ENCODE measurements at places on chromosomes 6 and 20.

DNA sequence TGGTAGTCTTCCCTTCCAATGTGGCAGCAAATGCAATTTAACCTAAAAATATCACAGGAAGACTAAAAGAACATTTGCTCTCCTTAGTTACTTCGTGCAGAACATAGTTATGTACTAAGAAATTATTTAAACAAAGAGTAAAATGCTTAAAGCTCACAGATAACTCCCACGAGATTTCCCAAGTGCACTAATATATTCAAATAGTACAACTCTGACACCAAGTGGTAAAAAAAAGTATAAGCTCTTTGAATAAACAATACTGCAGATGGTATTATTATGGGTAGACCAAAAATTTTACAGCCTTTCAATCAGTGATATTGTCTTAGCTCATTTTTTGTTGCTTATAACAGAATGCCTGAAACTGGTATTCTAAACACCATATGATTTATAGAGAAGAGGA, 52.8 kb upstream of the FILIP1 start:
- DNase-seq = peak; percentile 9

DNA sequence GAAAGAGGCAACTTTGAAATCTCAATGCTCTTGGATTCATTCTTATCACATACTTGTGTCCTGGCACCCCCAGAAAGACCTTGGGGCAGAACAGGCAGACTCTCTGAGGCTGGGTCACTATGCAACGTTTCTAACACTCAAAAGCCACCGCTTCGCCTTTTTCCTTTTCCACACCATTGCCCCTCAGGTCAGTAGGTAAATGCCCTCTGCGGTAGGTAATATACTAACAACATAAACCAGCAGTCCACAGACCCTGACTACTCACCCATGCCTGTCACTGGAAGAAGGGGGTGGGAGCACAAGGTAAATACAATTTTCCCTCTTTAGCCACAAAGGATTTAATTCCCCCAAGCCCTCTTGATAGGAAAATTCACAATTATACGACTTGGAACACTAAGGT, 6.5 kb upstream of the SPTLC3 start:
- no peak for DNase-seq

DNA sequence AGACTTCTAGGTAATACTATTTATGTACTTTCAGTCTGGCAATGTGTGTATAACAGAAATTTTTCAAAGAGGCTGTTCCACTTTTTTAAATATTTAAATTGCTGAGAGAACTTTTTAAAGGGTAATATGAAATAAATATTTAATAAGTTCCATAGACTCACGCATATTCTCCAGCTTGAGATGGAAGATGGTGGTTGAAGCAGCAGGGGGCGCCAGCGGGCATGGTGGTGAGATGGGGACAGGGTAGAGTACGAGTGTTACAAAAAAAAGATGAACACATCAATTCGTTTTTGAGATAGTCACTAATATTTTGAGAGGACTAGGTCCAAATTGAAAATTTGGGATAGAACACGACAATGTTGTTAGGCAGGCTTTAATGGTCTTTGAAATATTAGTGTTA, 68.4 kb downstream of the RSPO3 start:
- DNase-seq = no peak

DNA sequence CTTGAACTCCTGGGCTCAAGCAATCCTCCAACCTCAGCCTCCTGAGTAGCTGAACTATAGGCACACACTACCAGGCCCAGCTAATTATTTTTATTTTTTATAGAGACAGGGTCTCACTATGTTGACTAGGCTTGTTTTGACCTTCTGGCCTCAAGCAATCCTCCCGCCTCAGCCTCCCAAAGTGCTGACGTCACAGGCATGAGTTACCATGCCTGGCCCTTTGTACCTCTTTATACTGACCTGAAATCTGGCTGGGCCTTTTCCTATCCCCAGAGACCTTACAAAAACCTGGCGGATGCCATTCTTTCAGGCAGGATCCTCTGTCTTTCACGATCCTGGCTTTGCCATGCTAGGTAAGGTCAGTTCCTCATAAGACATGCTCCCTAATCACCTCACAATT, 11.5 kb downstream of the WFDC3 start:
- no peak for DNase-seq

GRCh38 chr6:1415416-1416063, 26.2 kb downstream of the FOXF2 start:
- DNase-seq = no peak

GRCh38 chr20:9886227-9886626, 47.4 kb upstream of the PAK5 start:
- no peak for DNase-seq

DNA sequence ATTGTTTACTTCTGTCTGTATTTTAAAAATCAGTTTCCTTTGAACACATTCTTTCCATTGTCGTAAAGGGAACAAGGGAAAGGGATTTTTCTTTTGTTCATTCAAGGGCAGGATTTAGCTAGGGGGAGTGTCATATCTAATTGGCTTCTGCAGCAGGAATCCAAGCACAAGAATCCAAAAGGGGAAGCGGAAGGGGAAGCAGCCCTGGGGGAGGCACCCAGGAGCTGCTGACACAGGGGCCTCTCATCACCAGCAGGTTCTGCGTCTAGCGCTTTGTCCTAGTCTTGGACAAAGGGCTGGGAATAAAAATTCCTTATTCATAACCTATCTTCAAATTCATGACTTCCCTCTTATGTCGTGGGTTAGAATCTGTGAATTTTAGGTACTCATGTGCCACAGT, 13.7 kb downstream of the RIPK1 start:
- DNase-seq = no peak

DNA sequence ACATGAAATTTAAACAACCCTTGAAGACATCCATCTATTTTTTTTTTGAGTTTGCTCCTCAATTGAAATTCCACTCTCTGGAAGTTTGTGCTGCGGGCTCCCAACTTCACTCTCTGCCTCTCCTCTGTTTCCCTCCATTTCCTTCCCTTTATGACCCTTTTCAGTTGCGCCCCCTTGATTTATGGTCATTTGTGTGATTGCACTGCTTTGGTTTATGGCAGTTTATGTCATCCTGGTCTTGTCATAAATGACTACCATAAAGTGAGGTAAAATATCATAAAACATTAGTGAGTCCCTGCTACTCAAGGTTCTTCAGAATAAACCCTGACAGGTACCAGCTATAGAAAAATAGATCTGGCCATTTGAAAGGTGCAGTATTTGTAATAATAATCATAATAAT, 348.3 kb upstream of the ZFP64 start:
- DNase-seq = no peak

GRCh38 chr20:10812759-10813327, 139.0 kb upstream of the JAG1 start:
- DNase-seq = no peak

GRCh38 chr6:42355416-42355815, 96.3 kb downstream of the TRERF1 start:
- DNase-seq = no peak

DNA sequence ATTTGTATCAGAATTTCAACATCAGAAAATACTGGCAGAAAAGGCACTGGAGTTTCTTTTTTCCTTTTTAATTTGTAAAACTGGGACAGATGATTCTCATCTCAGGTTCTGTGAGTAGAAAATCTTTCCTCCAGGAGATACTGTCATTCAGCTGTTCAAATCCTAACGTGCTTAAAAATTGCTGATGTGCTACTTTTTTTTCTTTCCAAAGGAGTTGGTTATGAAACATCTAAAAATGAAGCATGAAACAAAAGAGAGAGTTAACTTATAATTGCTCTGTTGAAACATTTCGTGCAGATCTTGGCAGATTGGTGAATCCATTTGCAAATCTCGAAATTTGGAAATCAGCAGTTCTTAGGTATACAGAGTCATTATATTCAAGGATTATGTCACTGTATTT, 622.6 kb downstream of the RNF144B start:
- no peak for DNase-seq

DNA sequence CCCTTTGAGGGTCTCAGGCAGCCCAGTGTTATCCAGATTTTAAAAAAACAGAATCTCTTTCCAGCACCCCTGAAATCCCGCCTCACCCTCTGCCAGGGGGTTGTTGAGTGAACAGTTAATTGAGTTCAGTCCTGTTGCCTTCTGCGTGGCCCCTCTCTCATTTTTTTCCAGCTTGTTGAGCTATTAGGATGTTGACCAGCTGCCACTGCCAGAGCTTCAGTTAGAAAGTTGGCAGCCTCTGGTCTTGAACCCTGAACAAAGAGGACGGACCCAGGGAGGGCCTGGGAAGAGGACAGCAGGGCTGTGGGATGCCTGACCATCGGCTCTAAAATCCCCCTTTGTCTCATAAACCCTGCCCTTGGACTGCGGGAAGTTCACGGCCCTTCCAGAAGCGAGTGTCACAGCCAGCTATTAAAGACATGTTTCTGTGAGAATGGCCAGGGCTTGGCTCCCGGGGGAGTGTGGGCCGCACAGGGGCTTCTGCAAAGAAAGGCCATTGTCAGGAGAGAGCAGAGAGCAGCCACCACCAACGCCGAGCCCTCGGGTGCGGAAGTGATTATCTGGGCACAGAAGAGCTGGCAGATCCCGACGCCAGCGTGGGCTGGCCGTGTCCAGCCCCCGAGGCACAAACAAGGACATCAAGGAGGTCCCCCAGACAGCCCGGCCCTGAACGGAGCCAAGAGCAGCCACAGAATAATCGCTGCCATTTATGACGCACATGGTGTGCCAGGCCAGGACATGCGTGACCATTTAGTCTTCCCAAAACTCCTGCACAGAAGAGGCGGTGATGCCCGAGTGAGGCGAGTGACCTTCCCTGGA, 189.0 kb downstream of the ANKRD60 start:
- DNase-seq = no peak

DNA sequence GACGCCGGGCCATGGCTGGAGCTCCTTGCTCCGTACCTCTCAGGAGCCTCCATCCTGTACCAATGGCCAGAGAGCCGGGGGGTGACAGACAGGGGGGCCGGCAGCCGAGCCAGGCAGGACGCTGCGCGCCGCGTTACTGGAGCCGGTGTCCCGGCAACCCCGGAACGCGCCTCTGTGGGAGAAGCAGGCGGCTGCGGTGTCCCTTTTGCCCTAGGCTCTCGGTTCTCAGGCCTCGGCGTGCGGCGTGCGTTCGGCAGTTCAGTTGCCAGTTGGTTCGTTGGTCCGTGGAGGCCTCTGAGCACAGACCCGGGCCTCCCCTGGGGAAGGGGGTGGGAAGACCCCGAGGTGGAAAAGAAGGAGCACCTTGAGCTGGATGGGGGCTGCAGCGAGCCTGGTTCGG, at the start of gene SPATS1:
Gene SPATS1, plus strand, starts transcription at position 162 of the 400 bp plus-strand sequence. CDS start 446 bp downstream, outside the sequence.
- DNase-seq = no peak

GRCh38 chr6:14383393-14384174, 266.0 kb downstream of the CD83 start:
- no peak for DNase-seq

GRCh38 chr6:138278326-138278725, 60.0 kb upstream of the PBOV1 start:
- DNase-seq = peak; percentile 11

DNA sequence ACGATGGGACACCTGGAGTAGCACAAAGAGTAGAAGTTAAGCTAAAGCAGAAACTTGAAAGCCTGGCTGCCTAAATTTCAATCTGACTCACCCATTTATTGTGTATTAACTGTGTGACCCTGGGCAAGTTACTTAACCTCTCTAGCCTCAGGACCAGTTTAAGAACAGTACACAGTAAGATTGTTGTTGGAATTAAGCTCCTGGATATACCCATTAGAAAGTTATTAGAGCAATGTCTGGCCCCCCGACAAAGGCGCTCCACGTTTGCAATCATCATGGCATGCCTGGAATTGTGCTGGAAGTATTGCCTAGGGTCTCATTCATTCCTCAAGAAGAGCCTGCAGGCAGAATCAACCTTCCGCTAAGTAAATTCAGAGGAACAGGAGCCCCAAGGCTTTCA, 1.4 kb downstream of the SDC4 start:
- DNase-seq = no peak

- no peak for DNase-seq
Measured at GRCh38 chr20:62879275-62880146, 17.9 kb upstream of the TCFL5 start.

DNA sequence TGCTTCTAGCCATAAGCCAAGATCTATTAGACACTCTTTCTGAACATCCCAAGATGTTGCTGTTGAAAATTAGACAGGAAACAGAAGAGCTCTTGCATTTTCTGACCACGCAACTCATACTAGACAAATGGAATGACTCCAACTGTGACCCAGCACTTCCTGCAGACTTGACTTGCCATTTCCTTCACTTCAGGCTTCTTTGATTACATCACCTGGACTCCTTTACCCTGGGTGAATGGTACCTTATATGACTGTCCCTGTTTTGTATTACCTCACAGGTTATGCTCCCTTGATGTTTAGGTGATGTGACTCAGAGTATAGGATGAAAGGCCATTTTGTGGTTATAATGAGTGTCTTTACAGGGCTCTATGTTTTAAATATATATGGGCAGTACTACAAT, 236.1 kb downstream of the BMP2 start:
- no peak for DNase-seq

- no peak for DNase-seq
Measured at GRCh38 chr6:147156218-147156617, 48.0 kb upstream of the STXBP5 start.

DNA sequence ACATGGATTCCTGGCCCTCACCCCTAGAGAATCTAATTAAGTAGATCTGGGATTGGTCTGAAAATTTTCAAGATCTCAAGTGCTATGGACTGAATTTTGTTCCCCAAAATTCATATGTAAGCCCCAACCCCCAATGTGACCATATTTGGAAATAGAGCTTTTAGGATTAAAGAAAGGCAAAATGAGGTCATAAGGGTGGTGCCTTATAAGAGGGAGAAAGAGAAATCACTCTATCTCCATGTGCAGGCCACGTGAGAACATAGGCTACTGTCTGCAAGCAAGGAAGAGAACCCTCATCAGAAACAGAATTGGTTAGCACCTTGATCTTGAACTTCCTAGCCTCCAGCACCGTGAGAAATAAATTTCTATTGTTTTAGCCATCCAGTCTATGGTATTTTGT, 8.5 kb upstream of the DSE start:
- DNase-seq = no peak

GRCh38 chr20:19026121-19026878, 186.1 kb upstream of the SLC24A3 start:
- no peak for DNase-seq

DNA sequence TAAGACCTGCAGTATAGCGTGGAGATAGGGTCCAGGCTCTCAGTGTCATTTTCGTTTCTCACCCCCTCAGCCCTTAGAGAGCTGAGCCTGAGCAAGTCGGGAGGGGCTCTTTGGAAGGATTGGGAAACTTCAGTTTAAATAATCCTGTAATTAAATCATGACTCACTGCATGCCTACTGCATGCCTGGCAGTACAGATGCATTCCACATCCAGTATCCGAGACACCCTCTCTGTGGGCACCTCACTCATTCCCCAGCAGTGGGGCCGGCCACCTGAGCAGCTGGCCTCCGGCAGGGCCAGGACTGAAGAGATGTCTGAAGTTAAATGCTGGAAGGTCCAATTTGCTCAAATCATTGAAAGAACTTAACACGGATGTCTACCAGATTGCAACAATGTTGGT, 316.6 kb downstream of the THBS2 start:
- DNase-seq = no peak

DNA sequence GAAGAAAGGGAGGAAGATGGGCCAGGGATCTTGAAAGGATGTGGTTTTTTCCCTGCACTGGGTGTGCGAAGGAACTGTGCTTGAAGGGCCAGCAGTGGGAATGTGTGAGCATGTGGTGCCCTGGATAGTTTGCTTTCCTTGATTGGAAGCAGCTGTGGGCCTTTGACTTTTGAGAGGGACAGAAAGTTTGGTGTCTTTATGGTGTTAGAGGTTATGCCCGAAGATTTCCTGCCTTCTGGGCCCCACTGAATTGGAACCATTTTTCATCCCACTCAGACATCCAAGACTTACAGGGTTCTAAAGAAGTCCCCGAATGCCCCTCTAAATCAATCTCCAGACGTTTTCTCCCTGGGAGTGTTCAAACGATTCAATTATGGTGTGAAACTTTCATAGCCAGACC, 23.5 kb upstream of the EDN3 start:
- DNase-seq = no peak

GRCh38 chr6:125611573-125612344, 137.7 kb upstream of the HEY2 start:
- DNase-seq = no peak
